Stimulated activated CD4-positive, alpha-beta T cell treated with anti-CD3 and anti-CD28 coated beads, Interleukin-4, amount 100 ng/mL, for 1 hour (primary cell): ENCODE measurements at places on chromosomes 2 and 18.
A peak's percentile ranks its signal among the peaks of the same experiment; 100 is the strongest.

- no peak for DNase-seq
Measured at GRCh38 chr18:54257015-54257414, 12.3 kb upstream of the POLI start.

DNA sequence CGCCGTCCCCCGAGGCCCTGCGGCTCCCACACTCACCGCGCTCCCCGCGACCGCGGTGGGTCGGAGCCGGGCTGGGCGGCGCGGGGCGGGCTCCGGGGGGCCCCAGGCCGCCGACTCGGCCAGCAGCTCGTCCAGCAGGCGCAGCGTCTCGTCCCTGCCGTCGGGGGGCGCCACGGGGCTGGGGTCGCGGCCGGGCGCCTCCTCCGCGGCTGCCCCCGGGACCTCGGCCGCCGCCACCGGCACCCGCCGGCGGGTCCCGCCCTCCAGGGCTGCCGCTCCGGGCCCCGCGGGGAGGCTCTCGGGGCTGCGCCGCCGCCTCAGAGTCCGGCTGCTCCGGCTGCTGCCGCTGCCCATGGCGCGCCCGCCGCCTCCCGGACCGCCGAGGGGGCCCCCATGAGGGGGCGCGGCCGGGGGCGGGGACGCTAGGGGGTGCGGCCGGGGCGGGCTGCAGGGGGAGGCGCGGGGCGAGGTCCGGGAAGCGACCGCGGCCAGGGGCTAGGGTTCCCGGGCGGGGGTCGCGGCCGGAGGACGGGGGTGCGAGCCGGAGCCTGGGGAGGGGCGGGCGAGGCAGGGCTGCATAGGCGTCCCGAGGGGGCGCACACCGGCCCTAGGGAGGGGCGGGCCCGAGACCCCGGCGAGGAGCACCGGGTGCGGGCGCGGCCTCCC lies at the start of gene CYS1:
CYS1 (minus strand) TSS at position 542 of the 666 bp plus-strand sequence; CDS start at position 354, 188 bp downstream.
- peak; percentile 15 for DNase-seq

GRCh38 chr2:112162341-112162740 lies 24.2 kb downstream of the FBLN7 start:
- DNase-seq = no peak

GRCh38 chr2:138499684-138500083 lies 1.9 kb upstream of the SPOPL start:
- no peak for DNase-seq

DNA sequence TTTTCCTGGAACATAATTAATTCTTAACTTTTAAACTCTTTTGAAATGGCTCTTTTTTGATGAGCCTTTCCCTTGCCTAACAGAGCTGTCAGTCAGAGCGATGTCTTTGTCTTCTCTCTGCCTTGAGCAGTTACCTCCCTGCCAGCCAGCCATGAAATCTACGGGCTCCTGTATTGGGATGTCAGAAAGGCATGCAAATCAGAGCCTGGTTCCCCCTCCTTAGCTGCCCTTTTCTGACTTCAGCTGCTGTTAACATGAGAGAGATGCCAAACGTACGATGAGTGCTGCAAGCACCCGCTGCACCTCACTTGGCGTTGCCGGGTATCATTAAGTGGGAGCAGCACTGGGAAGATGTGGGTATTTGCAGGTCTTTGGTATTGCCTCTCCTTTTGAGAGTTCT lies 131.4 kb upstream of the BOD1L2 start:
- no peak for DNase-seq

- no peak for DNase-seq
Measured at GRCh38 chr2:159086342-159086741, 117.9 kb downstream of the TANC1 start.

DNA sequence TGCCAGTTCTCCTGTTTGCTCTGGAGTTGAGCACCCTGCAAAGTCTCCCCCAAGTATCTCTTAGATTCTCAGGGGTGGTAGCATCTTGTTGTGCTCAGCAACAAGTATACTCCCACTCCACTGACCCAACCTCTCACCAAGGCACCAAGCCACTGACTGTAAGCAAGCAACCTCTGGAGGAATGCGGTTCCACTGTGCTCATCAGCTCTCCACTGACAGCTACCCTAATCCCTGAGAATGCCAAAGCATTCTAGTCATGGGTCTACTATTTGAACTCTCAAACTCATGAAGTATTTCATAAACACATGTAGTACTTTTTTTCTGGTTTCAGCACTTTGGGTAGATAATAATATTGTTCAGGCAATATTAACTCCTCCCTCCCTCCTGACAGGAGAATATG lies 170.0 kb downstream of the EPHA4 start:
- no peak for DNase-seq

- no peak for DNase-seq
Measured at GRCh38 chr2:161956738-161957137, 117.3 kb downstream of the DPP4 start.

GRCh38 chr18:44342162-44342561 lies 338.5 kb upstream of the SETBP1 start:
- DNase-seq = no peak

DNA sequence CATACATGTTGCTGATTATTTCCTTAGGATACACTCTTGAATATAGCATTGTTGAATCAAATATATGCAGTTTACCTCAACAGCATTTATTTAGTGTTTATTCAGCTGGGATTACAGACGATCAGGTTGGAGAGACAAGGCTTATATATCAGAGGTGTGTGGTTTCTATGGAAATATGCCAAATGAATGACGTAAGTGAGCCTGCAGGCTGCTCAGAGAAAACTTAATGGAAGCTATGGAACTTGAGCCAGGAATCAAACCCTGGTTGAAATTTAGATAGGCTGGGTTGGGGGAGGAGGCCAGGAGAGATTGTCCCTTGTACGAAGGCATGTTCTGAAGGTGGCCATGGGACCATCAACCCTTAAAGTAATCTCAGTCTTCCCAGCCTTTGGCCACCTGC lies 79.5 kb downstream of the INPP4A start:
- DNase-seq = no peak

DNA sequence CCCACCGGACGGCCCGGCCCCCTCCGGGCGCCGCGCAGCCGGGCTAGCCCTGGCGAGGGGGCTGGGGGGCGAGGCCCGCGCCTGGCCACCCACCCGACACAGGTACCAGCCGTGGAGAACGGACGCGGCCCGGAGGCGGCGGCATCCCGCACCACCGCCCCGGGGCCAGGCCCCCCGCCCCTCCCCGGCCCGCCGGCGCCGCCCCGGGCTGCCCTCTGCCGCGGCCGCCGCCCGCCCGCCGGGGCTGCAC lies 405 bp downstream of the SOS1 start:
- DNase-seq = no peak

GRCh38 chr18:6414118-6414722 lies 491 bp downstream of the L3MBTL4 start:
- peak; percentile 15 for DNase-seq

DNA sequence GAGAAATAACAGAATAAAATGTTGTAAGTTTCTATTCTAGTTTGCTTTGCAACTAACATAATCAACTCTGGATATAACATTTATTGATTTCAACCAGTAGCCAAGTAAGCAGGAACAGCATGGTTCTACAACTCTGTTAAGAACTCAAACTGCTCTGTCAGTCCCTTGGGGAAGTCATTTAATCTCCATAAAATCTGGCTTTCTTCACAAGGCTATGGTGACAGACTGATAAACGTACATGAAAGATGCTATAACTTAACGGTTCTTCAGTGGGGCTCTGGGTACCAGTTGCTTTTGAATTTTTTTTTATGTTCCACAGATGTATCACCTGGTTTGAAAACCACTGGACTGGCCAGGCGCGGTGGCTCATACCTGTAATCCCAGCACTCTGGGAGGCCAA lies 10.3 kb downstream of the PSME4 start:
- no peak for DNase-seq

DNA sequence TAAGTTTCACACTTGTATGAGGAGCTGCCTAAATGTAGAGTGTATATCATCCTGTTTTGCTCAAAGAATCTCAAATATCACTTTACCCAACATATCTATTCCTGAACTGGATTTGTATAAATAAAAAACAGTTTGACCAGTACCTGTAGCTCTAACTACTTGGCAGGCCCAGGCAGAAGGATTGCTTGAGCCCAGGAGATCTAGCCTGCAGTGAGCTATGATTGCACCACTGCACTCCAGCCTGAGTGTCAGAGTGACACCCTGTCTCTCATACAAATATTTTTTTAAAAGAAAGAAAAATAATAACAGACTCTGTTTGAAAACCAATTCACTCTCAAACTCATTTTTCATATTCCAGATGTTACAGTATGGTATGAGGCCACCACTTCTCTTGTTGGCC lies 7.7 kb upstream of the LIMS2 start:
- DNase-seq = no peak

GRCh38 chr2:226794751-226795171 lies 4.9 kb downstream of the IRS1 start:
- DNase-seq = no peak

GRCh38 chr2:71224935-71225334 lies 2.0 kb downstream of the PAIP2B start:
- no peak for DNase-seq

GRCh38 chr2:191087311-191087710 lies 63.5 kb downstream of the STAT4 start:
- no peak for DNase-seq

- DNase-seq = no peak
Measured at GRCh38 chr2:8886876-8887275, 49.5 kb upstream of the KIDINS220 start.

DNA sequence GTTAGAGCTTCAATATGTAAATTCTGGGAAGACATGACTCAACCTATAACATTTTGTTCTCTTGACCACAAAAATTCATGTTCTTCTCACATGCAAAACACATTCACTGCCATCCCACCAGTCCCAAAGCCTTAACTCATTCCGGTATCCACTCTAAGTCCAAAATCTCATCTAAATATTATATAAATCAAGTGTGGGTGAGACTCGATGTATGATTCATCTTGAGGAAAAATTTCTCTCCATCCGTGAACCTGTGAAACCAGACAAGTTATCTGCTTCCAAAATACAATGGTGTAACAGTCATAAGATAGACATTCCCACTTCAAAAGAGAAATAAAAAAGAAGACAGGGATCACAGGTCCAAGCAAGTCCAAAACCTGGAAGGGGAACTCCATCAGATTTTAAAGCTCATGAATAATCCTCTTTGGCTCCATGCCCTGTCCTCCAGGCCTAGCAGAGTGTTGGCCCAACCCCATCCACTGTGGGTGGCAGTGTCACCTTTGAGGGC lies 101.3 kb downstream of the RAD51AP2 start:
- DNase-seq = no peak

DNA sequence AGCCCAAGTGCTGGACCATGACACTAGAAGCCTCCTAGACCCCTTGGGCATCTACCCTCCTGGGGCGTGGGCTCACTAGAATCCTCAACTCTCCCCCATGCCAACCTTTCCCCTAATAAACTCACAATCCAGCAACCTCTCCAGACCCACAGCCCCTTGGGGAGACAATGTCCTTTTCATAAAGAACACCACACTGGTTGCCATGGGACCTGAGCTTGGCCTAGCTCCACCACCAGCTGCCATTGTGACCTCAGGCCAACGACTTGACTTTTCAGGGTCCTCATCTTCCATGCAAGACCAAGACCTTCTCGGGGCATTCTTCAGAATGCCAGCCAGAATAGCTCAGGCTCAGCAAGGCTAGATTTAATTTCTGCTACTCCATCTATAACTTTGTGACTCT lies 128.1 kb upstream of the NPAS2 start:
- no peak for DNase-seq
